Activated T-helper 1 cell treated with anti-CD3 and anti-CD28 coated beads, Interleukin-2, amount 50 U/mL, for 16 hours (primary cell): ENCODE measurements at places on chromosomes 5 and 9.

GRCh38 chr5:41256400-41256799 lies 43.1 kb upstream of the C6 start:
- DNase-seq = no peak

DNA sequence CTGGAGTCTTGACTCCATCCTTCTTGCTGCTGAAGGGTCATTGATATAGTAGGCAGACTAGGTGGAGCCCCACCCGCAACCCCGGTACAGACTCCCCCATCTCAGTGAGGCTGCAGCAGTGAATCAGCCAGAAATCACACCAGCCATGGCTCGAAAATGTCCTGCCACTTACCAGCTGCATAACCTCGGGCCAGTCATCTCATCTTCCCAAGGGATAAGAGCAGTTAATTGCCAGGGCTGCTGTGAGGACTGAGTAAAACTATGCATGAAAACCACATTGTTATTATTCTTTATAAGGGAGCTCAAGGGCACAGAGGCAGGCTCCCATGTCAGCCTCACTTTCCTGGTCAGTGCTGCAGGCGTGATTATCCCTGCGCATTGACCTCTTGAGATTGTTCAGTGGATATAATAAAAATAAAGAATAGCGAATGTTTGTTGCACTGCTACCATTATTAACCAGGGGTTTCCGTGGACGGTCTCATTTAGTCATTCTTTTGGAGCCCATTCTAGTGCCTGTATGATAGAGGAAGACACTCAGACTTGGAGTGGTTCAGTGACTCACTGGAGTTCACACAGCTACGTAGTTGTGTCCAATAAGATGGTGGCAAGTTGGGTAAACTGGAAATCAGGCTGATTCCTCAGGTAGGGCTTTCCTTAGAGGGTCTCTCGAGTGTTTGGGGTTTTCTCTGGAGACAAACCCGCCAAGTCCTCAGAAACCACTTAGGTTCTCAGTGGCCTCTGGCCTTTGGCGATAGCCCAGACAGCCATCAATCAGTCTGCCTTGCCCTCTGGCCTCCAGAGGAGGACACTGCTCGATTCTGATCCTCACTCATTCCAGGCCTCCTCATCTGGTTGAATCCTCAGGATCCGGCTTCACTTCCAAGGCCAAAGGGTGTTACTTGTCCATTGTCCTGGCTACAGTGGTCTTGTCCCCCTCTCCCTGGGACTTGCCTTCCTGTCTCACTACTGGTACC lies 39.9 kb downstream of the COL15A1 start:
- no peak for DNase-seq

DNA sequence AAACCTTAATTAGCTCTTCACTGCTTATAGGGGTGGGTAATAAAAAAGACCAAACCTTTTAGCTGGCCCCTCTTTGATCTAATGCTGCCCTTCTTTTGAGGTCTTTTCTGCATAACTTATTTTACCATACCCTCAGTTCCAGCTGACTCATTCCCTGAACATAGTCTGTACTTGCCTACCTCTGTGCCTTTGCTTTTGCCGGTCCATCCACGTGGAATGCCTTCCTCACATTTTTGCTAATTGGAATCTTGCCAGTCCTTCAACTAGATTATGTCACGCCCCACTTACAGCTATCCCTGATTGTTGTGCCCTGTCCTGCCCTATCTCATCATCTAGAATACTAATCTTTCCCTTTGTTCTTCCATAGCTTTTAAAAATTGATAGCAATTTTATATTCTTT lies 44.2 kb downstream of the FAF2 start:
- DNase-seq = no peak

GRCh38 chr9:80020530-80020929 lies 448.8 kb downstream of the TLE4 start:
- DNase-seq = no peak

GRCh38 chr5:116740771-116741170 lies 166.1 kb upstream of the SEMA6A start:
- DNase-seq = no peak

DNA sequence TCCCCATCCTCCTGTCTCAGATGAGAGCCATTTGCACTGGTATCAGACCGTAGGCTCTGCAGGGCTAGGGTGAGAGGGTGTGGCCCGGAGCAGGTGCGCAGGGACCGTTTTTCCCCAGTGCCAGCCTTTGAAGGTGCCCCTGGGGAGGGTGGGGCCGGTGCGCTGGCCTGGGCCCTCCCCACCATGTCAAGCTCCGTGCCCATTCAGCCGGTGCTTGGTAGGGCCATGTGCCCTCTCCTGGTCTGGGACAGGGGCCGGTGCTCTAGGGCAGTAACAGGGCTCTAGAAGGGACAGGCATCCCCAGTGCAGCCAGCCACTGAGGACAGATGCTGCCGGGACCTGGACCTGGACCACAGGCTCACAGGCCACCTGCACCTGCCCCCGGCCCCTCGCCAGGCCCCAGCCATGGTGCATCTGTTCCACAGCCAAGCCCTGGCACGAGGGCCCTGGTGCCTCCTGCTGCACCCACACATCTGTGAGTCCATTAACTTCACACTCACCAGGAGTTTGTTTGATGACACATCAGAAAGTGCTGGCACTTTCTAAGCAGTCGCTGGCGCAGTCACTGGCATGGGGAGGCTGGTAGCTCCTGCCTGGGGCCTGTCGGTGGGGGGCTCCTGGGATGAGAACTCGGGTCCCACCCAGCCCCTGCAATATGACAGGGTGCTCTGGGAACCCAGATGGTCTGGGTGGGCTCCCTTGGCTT lies 5.0 kb upstream of the QRFP start:
- DNase-seq = no peak

DNA sequence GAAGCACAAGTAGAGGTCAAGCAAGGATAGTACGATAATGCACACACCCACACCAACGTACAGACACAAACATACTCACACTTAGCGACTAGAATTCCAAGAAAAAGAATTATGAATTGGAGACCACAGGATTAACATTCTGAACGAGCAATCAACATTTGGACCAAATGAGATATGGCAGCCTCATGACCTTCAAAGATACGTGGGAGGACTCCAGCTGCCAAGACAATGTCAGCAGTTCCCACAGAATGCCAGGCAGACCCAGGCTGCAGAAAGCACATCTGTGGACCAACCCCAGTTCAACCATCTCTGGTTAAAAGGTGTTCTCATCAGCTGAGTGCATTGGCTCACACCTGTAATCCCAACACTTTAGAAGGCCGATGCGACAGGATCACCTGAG lies 187.6 kb upstream of the GRAMD2B start:
- no peak for DNase-seq

DNA sequence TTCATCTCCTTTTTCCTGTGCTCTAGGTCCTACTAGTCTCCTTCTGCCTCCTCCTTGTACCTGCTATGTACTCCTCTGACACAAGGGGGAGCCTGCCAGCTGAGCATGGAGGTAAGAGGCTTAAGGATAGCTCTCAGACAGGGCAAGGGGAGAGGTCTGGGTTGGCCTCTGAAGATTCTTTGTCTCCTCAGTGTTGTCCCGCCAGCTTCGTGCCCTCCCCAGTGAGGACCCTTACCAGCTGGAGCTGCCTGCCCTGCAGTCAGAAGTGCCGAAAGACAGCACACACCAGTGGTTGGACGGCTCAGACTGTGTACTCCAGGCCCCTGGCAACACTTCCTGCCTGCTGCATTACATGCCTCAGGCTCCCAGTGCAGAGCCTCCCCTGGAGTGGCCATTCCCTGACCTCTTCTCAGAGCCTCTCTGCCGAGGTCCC lies 3.8 kb downstream of the CREB3 start:
- no peak for DNase-seq

DNA sequence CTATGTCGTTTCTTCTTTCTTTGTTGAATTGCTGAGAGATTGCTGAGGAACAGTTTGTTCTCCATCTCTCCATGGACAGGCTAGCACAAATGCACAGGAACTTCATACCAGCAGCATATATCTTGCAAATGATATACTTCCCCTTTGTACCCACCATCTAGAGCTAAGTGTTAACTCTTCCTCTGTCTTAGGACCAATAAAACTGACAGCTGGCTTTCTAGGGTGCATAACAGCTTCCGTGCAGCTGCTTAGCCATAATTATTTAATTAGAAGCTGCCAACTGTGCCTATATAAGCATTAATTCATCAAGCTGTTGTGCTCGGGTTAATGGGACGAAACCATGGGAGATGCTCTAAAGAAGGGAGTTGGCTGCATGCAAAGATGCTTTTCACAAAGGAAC lies 38.7 kb downstream of the KCTD16 start:
- DNase-seq = no peak

DNA sequence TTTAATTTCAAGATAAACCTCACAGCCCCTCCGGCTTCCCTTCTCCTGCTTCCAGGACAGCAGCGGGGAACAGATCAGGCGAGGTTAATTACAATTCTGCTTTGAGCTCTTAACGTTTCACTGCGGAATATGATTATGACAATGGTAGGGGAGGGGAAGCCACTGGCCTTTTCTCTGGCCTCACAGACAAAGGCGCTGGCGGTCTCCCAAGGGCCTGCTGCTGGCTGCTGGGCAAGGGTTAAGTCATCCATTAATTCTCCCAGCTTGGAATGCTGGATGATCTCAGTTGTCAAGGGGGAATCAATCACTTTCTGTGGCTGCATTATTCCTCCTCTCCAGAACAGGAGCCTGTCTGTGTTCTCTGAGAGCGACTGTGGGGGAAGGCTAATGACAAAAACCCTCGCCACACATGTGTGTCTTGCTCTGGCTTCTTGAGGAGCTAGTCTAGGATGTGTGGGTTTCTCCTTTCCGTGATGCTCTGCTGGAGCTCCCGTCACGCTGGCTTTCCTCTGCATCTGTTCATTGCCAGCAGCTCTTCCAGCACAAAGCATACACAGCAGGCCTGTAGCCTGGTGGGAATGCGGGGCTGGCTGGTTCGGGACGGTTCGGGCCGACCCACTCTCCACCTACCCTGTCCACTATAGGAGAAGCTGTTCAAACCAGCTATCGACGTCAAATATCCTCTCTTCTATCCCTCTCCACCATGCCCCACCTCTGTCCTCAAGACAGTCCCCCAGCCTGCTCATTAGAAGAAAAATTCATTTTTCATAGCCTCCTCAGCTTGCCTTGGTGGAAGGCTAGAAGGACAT lies 82.8 kb downstream of the DCP2 start:
- no peak for DNase-seq

DNA sequence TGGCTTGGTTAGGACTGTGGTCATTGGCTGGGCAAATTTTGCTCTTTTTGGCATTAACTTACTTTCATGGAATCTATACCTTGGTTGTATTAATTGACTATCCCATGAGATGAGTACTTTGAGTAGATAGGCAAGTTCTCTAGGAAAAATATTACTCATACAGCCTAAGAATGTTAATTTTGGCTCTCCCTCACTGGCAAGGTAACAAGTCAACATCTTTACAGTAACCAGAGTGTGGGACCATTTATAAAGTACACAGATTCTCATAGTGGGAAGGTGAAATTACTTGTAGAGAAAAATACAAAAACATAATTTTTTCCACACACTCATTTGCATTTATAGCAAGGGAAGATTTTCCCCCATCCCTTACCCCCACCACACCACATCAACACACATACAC lies 154.6 kb upstream of the ZNF608 start:
- DNase-seq = no peak

DNA sequence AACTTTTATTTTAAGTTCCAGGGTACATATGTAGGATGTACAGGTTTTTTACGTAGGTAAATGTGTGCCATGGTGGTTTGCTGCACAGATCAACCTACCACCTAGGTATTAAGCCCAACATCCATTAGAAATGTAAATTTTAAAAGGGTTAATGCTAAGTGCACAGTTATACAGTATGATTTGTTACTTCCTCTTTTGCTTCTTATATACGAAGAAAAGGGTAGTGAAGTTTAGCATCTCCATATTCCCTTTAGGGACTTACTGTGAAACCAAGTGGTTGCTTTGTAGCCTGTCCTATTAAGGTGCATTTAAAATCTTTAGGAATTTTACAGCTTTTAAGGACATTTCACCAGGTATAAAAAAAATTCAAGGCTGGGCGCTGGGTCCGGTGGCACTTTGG lies 46.4 kb downstream of the RBM27 start:
- DNase-seq = no peak

DNA sequence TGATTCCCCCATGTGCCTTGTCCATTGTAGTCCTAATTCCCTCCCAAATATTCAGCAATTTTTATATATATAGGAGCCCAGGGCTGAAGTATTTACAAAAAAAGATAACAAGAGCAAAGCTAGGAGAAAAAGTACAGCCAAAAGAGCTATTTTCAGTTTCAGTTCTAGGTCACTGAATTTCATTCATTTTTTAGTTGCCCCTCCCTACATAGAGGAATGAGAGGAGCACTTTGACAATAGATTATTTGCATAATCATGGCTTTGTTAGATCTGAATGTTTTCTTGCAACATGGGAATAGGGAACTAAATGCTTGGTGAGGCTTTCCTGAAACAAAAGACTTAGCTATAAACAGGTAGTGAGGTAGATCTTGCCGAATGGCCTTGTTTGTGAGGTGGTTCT lies 15.3 kb upstream of the F2RL2 start:
- no peak for DNase-seq

GRCh38 chr5:107149243-107150005 lies 521.3 kb downstream of the EFNA5 start:
- no peak for DNase-seq

DNA sequence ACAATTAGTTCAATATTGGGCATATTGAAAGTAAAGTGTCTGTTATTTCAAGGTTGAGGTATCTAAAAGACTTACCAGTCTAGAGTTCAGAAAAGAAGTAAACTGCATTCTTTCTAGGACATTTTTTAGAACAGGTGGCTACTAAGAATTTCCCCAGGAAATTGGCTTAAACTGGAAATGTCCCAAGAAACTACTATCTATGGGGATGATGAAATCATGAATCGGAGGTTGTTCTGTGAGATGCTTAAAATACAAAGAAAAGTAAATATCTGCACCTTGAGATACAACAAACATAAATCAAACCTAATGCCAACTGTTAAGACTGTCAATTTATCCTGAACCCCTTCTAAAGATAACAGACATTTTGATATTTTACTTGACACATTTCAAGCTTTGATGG lies 226.5 kb upstream of the NREP start:
- DNase-seq = no peak

GRCh38 chr9:132040808-132041207 lies 38.9 kb downstream of the MED27 start:
- no peak for DNase-seq

DNA sequence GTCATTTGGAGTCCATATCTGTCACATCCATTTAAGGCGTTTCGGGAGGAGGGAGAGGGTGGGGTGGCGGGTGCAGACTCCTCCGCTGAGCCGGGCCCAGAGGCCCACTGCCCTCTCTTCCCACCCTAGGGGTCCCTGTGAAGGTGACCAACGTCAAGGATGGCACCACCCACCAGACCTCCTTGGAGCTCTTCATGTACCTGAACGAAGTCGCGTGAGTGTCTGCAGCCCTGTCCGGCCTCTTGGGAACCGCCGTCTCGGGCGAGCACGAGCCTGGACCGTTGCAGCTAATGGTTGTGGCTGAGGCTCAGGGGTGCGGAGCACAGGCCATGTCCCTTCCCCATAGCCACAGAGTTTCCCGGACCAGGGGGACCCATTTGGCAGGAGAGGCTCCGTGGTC lies 34.8 kb downstream of the ASS1 start:
- no peak for DNase-seq

DNA sequence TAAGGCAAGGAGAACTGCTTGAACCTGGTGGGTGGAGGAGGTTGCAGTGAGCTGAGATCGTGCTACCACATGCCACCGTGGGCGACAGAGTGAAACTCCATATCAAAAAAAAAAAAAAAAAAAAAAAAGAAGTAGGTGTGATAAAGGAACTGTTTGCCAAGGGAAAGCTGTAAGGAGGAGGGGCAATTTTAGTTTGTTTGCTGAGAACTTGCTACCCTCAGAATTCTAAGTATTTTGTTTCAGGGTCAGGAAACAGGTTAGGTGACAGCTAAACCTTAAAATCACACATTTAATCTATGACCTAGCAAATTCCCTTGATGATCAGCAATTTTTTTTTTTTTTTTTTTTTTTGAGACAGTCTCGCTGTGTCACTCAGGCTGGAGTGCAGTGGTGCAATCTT lies 7.2 kb upstream of the ARRDC3 start:
- no peak for DNase-seq
